ENCODE measurements at places on chromosomes 7 and 10.

GRCh38 chr7:151491859-151492258, 27.8 kb downstream of the RHEB start:
- DNase-seq, result no peak

DNA sequence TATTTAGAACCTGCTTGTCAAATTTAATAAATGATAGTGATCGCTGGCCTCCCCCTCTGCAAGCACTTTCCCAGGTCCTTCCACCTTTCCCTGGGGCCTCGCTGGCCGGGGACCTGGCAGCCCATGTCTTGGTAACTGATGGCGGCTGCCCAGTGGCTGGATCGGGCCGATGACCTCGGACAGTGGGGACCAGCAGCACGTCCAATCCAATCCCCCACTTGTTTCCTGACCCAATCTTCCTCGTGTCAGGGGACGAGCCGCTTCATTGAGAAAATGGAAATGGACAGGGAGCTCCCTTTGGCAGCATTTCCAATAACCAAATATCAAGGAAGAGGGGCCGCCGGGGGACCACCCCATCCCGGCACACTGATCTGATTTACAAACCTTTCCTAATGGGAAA, 17.2 kb downstream of the EBF3 start:
- DNase-seq, result no peak

GRCh38 chr7:130090745-130091532, 20.6 kb downstream of the KLHDC10 start:
- no peak for DNase-seq

- DNase-seq, result no peak
Observed at GRCh38 chr7:37162106-37162505, 286.6 kb downstream of the ELMO1 start.

GRCh38 chr7:84182301-84182700, 12.3 kb downstream of the SEMA3A start:
- DNase-seq, result no peak

DNA sequence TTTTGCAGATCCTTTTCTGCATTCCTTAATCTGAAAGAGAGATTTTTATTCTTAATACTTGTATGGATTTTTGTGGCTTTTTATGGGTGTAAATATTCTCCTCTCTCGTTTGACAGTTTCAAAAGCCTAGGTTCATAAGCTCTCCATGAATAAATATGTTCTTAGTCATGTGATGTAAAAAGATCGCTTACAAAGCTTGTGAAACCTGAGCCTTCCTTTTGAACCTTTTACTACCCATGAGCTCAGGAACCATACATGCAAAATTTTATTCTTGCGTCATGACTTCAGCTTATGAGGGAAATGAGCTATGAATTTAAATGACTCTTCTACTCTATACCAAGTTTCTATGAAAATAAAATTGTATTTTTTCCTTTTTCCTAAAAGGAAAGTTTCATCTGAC, 98.7 kb downstream of the POLL start:
- no peak for DNase-seq

DNA sequence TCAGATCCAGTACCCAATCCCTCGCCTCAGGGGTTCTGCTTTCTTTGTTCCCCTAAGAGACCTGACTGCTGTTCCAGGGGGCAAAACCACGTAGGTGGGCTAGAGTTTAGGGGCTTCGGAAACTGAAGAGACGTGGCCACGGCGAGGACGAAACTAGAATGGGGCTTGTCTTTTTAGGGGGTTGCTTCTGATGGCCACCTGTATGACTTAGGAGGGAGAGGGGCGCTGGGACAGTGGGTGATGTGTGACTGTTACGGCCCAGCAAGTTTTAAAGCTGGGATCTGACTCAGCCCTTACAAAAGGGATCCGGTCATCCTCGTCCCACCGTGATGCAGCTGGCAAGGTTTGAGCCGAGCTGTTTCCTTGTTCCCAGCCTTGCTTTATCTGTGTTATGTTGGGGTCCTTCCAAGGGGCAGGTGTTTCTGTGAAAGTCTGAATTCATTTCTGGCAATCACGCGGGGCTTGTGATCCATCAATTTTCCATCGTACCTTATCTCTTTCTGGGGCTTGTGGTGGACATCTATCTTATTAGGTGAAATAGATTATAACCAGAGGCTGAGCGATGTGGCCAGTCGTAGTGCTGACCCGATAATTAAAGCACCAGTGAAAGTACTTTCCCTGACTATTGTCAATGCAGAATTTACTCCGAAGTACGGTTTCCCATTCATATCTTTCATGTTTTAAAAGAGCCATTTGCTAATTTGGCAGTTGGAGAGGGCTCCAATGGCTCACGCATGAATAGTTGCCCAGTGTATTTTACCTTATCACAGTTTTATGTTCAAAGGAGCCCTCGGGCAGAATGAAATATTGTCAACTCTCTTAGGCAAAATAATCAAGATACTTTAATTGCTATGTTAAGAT, 830 bp downstream of the MET start:
- no peak for DNase-seq

- DNase-seq, result no peak
Observed at GRCh38 chr10:106506526-106507283, 657.8 kb downstream of the SORCS1 start.

GRCh38 chr7:33862946-33863814, 42.2 kb upstream of the BMPER start:
- no peak for DNase-seq

- no peak for DNase-seq
Observed at GRCh38 chr7:66558201-66558641, 70.5 kb upstream of the KCTD7 start.

GRCh38 chr10:13837966-13838365, 251.2 kb downstream of the PRPF18 start:
- no peak for DNase-seq

- DNase-seq, result no peak
Observed at GRCh38 chr10:86304436-86304835, 62.2 kb downstream of the GRID1 start.

- no peak for DNase-seq
Observed at GRCh38 chr7:386385-386784, 96.4 kb downstream of the FOXL3 start.

GRCh38 chr7:40374575-40374974, 239.8 kb downstream of the SUGCT start:
- no peak for DNase-seq

DNA sequence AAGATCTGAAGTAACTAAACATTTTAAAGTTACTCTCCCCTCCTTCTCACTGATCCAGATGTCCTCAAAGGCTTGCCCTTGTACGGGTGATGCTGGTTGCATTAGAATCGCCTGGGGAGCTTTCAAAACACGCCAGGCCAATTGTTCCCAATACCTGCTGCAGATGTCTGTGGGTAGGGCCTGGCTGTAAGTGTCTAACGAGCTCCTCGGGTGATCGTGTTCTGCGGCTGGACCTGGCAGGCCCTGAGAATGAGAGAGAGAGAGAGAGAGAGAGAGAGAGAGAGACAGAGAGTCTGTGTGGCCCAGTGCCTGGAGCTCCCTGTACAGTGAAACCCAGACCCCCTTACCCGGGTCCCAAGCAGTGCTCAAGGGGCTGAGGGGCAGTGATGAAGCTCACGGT, 8.4 kb downstream of the COL13A1 start:
- DNase-seq, result no peak

- DNase-seq, result no peak
Observed at GRCh38 chr7:30771880-30772425, 736 bp downstream of the MINDY4 start.

Data from activated T-helper 1 cell treated with Interleukin-2 at 50 U/mL for 16 hours (primary cell).